T-cell (primary cell): ENCODE measurements at places on chromosomes 5 and 9.

- no peak for DNase-seq
Measured at GRCh38 chr5:172598251-172599203, 42.5 kb upstream of the NEURL1B start.

DNA sequence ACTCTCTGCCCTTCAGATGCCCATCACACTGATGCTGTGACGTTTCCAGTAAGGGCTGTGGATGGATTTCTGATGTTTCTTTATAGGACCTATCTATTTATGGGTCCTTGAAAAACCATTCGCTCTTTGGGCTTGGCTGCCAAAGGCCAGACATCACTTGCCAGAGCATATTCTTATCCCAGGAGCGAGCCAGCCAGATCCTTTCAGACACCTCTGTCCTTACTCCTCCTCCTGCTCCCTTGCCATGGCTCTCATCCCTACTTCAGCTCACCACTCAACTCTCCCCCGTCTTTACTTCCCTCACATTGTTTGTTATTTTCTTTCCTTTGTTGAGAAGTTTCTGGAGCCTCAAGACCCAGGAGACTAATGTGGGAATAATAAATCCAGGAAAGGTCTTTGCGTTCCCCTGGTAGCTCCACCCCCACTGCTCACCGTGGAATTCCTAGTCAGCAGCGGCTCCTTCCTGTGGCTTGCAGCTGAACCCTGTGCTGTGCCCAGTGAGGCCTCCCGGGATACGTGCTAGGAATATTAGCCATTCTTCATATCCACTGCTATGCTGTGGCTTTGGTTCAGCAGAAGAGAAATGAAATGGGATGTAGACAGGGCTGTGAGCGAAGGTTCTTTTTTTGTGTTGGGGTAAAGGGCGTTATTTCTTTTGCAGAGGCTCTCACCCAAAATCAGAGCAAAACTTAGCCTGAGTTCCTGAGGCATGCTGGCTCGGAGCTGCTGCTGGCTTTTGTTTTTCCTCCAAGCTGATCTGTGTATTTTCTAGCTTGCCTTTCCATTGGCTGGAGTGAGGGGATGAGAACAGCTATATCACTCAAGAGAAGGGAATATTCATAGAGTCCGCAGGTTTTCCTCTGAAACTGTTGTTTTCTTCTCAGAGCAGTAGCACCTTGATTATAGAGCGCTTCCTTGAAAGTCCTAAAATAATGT lies 171.1 kb downstream of the SAXO1 start:
- DNase-seq = no peak

DNA sequence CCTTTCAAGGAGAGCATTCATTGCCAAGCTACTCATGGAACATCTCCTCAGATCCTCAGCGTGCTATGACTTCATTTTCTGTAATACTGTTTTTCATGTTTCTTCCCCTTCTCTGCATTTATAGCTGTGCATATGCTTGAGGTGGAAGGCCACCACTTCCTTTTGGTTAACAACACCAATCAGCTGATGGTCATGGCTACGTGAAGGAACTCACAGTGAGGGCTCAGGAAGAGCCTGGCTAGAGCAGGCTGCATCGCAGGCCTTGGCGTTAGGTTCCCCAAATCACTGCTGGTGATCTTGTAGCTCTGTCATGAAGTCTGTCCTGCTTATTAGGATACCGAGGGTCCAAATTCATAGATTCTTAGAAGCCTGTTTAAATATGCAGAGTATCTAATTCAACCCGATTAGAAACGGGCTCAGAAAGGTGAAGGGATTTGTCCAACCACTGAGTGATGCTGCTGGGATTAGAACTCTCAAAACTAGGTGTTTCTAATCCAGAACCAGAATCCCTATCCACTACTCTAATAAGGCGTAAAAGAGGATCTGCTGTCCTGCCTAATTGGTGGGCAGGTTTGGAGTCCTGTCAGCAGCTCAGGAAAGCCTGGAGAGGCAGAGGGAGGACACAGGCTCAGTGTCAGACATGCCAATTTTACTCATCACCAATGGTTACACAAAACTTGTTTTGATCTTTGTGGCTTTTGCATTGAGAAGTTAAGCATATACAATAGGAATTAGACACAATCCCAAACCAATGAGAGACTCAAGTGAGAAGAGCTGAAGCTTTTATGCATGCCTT lies 7.5 kb downstream of the SYK start:
- no peak for DNase-seq

- peak; percentile 43 for DNase-seq
Measured at GRCh38 chr5:139262742-139263445, 30.6 kb upstream of the MATR3 start.

GRCh38 chr5:132628814-132629213 lies 29.2 kb upstream of the IL13 start:
- DNase-seq = no peak

- DNase-seq = peak; percentile 11
Measured at GRCh38 chr9:124216474-124217176, 41.1 kb upstream of the NEK6 start.

GRCh38 chr9:137300567-137301080 lies 1.4 kb downstream of the NRARP start:
- DNase-seq = no peak
